Activated CD4-positive, alpha-beta memory T cell treated with anti-CD3 and anti-CD28 coated beads, Interleukin-2, amount 10 ng/mL, durations not matched to agents 7 days and 5 days (primary cell): ENCODE measurements at places on chromosomes 12 and 14. TPM values are rescaled to one million over a fixed set of nuclear protein-coding genes. Genes with fewer than 3 reads are reported as not detected.

DNA sequence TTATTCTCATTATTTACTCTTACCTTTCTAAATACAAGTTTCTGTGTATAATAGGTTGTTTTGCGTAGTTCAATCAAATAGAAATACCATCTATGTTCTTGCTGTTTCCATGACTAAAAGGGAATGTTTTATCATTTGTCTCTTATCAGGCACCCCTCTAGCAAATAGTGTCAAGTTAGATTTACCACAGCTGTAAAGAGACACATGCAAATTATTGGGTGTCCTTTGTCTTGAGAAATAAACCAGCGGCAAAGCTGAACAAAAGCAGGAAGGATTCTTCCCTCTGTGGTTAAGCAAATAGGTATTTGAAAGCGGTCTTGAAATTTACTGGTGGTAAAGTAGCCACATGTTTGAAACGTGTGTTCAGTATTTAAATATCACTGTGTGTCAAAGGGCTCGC, 405.9 kb downstream of the TMTC2 start:
- H3K27ac ChIP-seq, result no peak overlapping the region
- H3K36me3 ChIP-seq, result no peaks in the 10 kb centered on the region
- H3K4me1 ChIP-seq, result no peaks in the 10 kb centered on the region
- H3K4me3 ChIP-seq, result no peak overlapping the region

DNA sequence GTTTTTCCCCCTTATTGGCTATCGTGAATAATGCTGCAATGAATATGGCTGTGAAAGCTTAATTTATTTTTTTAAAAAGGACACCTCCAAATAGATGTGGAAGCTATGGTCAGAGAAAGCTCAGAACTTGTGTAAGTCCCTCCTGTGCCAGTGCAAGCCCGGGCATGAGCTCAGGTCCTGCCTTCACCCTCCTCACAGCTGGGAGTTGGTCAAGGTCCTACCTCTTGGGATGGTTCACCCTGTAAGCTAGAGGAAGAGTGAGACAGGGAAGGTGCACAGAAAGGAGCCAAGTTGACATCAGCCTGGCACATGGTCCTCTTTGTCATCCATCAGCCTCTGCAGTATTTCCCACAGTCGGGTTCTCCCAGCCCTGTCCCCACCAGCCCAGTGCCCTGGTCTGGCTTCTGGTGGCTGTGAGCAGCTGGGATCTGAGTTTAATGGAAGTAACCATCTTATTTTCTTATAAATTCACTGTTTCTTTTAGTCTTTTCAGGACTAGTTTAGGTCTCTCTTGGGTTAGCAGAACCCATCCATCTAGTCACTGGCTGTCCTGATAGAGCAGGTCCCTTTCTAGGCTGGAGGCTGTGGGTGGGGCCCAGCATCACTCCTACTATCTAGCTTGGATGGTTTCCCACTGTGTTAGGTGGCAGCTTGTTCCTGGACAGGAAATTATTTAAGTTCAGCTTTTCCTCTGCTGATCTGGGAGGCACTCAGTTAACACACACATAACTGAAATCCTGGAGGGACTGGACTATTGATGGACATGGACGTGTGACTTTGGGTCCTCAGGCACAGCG, 11.8 kb upstream of the PLEKHG3 start:
- H3K36me3 ChIP-seq, result no peaks in the 10 kb centered on the region
- no peak overlapping the region for H3K27ac ChIP-seq
- H3K27me3 ChIP-seq, result no peaks in the 10 kb centered on the region
- H3K4me3 ChIP-seq, result no peak overlapping the region

DNA sequence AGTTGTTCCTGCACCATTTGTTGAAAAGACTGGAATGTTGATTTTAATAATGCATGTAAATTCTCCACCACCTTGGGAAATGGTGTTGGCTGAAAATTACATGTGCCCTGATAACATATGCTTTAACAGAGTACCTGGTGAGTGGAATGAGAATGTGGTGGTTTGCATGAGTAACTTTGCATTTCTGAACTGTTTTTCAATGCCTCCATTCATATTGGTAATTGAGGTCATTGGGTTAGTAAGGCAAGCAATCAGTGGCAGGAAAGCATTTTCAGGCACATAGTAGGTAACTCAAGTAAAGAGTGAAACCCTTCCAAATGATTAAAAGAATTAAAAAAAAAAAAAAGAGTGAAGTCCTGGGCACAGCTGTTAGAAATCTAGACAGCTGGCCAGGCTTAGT, 32.2 kb upstream of the BICD1 start:
- no peaks in the 10 kb centered on the region for H3K36me3 ChIP-seq
- no peaks in the 10 kb centered on the region for H3K27me3 ChIP-seq
- no peak overlapping the region for H3K27ac ChIP-seq
- no peak for DNase-seq

GRCh38 chr14:64417055-64417770, 29.1 kb downstream of the MTHFD1 start:
- no peak for DNase-seq
- H3K4me3 ChIP-seq, result no peak overlapping the region
- peaks cover 67% of the 10 kb centered on the region for H3K36me3 ChIP-seq

DNA sequence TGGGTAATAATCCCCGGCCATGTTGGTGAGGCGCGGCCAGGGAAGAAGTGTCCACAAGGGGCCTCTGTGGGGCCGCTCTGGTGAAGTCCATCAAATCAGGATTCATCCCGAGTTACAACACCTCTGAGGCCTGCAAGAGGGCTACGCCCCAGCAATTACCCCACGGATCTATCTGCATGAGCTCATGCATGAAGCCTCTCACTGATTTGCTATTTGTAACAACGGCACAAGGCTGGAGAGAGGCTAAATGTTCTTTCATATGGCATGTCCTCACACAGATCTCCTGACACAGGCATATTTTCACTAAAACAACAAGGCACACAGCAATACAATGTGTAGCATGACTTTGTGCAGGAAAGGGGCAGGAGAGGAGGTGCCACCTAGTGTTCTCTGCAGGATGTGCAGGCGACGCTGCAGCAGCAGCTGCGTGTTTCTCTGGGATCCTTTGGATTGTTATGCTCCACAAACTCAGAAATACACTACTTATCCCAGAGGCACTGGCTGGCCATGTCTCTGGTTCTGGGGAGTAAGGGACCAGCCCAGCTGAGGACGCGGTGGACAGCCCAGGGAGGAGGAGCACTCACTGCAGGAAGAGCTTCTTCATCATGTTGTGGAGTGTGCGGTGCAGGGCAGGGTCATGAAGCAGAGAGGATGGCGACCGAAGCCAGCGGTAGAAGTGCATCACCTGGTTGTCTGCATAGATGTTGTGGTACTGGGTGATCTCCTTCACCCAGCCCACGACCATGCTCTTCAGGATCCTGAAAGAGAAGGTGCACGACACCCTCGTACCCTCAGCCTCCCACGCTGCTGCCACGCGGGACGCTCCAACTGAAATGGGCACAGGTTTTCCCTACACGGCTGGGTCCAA, 20.2 kb downstream of the P2RX2 start:
- H3K27ac ChIP-seq, result peak overlapping the region; percentile 5
- DNase-seq, result no peak
- peaks cover 8% of the 10 kb centered on the region for H3K4me1 ChIP-seq
- peaks cover 61% of the 10 kb centered on the region for H3K36me3 ChIP-seq
- no peak overlapping the region for H3K4me3 ChIP-seq
- no peaks in the 10 kb centered on the region for H3K27me3 ChIP-seq

DNA sequence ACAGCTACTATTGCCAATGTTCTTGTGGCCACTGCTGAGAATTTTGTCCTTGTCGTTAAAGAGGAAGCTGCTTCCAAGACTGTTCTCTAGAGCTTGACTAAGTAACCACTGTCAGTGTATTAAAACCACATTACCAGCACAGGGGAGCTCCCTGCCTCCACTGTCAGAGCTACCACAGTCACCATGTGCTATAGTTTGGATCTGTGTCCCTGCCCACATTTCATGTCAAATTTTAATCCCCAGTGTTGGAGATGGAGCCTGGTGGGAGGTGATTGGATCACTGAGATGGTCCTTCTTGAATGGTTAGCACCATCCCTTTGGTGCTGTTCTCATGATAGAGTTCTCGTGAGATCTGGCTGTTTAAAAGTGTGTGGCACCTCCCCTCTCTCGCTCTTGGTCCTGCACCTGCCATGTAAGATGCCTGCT, 23.2 kb upstream of the RAP1B start:
- no peaks in the 10 kb centered on the region for H3K27me3 ChIP-seq
- peaks cover 25% of the 10 kb centered on the region for H3K36me3 ChIP-seq
- peak overlapping the region; percentile 76 for H3K27ac ChIP-seq
- peaks cover 38% of the 10 kb centered on the region for H3K4me1 ChIP-seq

DNA sequence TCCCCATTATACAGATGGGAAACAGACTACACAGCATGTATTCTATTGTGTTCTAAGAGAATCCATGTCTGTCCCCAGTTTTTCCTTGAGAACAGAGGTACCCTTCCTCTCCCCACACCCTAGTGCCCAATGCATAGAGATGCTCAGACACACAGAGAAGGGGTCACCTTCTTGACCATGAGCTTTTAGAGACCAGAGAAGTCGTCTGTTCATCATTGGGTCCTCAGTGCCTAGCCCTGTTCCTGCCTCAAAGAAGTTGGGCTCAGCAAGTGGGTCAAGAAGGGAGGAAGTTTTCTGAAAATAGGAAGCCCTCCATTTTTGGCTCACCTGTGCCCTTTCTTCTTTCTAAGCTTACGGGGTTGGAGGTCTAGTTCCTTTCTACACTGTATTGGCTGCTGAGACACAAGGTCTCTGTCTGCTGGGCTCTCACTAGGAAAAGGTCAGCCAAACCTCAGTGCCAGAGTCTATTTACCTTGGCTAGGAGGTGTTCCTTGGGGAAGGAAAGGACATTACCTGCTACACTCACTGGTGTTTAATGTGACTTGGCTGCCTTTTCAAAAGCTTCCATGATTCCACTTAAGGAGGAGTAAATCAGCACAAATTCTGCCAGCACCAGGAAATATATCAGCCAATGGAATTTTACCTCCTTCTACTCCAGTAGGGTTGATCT, 198.5 kb upstream of the PWP1 start:
- peaks cover 1% of the 10 kb centered on the region for H3K27me3 ChIP-seq
- no peak overlapping the region for H3K4me3 ChIP-seq

DNA sequence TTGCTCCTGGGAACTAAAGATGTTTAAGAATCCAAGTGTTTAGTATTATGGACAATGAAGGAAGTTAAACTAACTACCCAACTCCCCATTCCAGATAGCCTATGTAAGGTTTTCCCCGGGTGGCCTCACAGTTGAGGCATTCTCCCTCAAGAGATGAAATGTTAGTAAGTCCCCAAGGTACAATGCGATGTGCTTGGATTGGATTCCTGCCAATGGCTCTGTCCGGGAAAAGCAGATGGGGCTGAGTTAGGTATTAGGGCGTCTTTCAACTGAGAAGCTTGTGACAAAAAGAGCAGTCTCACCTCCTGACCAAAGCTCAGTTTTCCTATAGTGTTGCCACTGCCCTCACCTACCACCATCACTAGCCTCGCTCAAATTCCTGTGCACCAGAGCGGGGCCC, 64.8 kb upstream of the E2F7 start:
- no peaks in the 10 kb centered on the region for H3K36me3 ChIP-seq
- H3K4me3 ChIP-seq, result no peak overlapping the region
- H3K27ac ChIP-seq, result no peak overlapping the region
- no peaks in the 10 kb centered on the region for H3K27me3 ChIP-seq
- no peaks in the 10 kb centered on the region for H3K4me1 ChIP-seq

DNA sequence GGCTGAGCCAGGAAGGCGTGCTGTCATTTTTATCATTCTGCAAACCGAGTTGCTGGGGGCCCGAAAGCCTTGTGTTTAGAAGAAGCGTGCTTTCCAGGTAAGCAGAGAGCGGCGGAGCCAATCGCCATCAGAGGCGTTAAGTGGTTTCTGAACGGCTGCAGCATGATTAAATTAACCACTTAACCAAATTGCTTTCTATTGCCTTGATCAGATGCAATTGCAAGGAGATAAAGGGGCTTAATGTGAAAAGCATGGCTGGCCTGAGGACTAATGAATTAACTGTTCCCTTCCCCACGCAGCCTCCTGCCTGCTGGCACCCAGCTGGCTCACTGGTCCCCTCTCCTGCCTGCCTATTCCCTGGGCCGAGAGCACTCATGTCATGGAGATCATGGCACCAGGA, 36.6 kb upstream of the CHGA start:
- H3K4me1 ChIP-seq, result no peaks in the 10 kb centered on the region
- H3K27me3 ChIP-seq, result peaks cover 21% of the 10 kb centered on the region
- H3K27ac ChIP-seq, result no peak overlapping the region
- no peaks in the 10 kb centered on the region for H3K36me3 ChIP-seq
- no peak overlapping the region for H3K4me3 ChIP-seq

DNA sequence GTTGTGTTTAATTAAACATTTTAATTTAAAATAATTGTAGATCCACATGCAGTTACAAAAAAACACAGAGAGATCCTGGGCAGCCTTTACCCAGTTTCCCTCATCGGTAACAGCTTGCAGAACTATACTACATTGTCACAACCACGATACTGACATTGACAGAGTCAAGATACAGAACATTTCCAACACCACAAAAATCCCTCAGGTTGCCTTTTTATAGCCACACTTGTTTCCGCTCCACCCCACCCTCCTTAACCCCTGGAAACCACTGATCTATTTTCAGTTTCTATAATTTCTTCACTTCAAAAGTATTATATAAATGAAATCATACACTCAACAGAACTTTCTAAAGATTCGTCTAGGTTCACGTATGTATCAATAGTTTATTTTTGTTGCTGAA, 458.8 kb upstream of the SOX5 start:
- peaks cover 11% of the 10 kb centered on the region for H3K4me1 ChIP-seq
- peaks cover 3% of the 10 kb centered on the region for H3K27me3 ChIP-seq
- DNase-seq, result no peak
- no peak overlapping the region for H3K4me3 ChIP-seq

- DNase-seq, result no peak
- H3K27ac ChIP-seq, result no peak overlapping the region
- H3K36me3 ChIP-seq, result no peaks in the 10 kb centered on the region
- H3K27me3 ChIP-seq, result peaks cover 7% of the 10 kb centered on the region
- H3K4me1 ChIP-seq, result peaks cover 16% of the 10 kb centered on the region
Measured at GRCh38 chr14:94397289-94398181, 9.1 kb upstream of the SERPINA1 start.

DNA sequence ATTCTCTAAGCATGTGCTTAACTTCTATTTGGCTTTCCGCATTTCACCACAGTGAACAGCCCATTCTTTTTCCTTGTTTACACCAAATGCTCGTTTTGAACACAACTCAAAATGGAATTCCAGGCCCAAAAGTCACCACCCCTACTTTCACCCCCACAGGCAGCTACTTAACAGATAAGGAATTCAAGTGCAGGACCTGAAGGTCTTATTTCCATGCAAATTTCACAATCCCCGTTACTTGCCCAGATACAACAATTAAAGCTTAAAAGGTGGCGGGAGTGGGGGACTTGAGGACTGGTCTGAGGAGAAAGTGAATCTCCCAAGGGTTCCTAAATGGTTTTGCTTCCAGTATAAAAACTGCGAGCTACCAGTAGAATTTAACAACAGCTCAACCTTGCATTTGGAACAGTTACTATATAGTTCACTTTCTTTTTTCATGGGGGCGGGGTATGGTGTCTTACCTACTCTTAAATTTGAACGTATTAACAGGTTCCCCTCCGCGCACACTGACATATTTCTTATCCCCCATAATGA, 3.7 kb downstream of the USP44 start:
- H3K27ac ChIP-seq, result no peak overlapping the region
- H3K36me3 ChIP-seq, result peaks cover 7% of the 10 kb centered on the region
- peaks cover 45% of the 10 kb centered on the region for H3K27me3 ChIP-seq
- H3K4me3 ChIP-seq, result peak overlapping the region; percentile 70

The GPD1 gene
- 0.40 TPM for total RNA-seq

The KRT79 gene
- not detected for total RNA-seq

The CFAP73 gene
- 0.28 TPM for total RNA-seq

The GPR68 gene
- total RNA-seq, result 36.9 TPM

The FIGNL2 gene
- total RNA-seq, result 0.33 TPM

The LMO3 gene
- not detected for total RNA-seq

The CCDC196 gene
- total RNA-seq, result not detected
